ENCODE measurements at places on chromosomes 1 and 21.

DNA sequence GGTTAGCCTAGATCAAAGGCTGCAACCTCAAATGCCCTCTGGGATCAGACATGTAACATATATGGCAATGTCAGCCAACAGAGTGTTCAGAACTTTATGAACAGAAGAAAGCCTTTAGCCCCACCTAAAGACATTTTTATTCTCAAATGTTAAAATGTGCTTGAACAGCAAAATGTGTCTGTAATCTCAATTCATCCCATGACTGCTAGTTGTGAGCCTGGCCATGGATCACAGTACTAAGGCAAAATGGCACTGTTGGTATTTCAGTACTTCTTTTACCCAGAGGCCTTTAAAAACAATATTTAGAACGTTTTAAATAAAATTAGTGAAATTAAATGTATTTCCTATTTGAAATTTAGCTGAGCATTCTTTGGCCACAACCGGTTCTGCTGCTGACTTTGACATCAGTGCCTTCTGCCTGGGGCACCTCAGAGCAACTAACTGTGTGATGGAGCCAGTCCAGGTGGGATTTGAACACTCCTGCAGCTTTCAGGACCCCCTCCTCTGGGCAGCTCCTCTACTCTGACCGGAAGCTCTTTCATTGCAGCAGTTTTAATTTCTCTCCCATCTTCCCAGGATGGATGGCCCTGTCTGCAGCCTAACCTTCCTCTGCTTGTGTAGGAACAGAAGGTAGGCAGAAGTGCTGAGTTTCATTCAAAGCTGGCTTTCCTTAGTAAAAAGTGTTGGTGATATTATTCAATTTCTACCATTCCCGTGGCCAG lies 68.3 kb upstream of the NFIA start:
- DNase-seq = no peak

GRCh38 chr1:9735800-9736199 lies 84.3 kb downstream of the PIK3CD start:
- no peak for DNase-seq

DNA sequence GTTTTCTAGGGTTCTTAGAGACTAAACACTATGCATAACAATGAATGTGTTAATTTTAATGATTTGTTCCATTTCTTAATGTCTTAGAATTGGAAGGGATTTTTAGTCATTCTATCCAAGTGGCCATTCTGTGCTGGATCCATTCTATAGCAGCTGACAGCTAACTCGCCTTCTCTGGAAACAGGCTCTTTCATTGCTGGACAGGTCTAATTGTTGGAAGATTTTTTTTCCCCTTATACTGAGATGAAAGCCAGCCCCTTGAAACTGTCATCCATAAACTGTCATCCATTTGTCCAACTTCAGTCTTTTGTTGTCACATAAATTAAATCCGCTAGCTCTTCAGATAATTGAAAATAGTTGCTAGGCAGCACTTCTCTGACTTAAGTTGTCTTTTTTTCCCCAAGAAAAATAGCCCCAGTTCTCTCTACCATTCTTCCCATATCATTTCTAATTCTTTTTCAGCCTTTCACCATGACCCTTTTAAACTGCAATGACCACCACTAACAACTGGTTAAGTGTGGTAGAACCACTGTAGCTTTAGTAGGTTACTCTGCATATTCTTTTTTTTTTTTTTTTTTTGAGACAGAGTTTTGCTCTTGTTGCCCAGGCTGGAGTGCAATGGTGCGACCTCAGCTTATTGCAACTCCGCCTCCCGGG lies 19.7 kb downstream of the AK4 start:
- DNase-seq = no peak

DNA sequence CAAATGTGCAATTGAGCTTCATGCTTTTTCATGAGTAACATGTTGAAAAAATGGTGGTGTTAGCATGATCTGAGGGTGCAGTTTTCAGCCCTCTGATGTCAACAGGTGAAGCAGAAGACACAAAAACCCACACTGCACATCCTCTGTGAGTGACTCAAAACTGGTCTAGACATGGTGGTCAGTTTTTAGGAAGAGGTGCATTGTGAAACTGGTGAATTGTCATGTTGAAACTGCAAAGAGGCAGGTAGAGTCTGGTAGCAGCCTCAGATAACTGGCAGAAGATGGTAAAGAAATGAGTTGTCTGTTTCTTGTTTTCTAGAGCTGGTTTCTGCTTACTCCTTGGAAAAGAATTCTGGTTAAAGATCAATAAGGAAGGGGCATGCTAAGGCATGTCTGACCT lies 97.3 kb upstream of the HMCN1 start:
- no peak for DNase-seq

DNA sequence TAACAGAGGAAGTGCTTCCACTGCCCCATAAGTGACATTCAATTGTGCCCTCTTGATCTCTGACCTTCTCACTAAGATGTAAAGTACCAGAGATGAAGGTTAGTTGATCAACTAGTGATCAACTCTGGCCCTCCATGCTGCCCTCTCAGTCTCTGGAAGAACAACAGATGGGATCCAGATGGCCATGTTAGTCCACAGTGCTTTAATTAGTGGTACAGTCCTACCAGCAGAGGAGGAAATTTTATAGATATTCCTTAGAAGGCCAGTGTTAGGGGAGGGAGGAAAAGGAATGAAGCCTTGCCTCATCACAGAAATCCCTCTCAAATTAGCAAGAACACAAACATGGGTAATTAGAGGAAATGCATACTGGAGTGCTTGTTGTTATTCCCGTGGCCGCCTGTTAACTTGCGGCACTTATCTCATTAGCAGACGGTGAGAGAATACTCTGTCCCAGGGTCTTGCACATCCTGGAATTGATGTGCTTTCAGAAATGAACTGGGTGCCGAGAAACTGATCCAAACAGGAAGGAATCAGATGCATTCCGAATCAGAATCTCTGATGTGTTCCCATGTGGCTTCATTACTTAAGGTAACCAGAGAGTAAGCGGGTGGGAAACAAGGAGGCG lies 91.1 kb upstream of the RGS4 start:
- no peak for DNase-seq

DNA sequence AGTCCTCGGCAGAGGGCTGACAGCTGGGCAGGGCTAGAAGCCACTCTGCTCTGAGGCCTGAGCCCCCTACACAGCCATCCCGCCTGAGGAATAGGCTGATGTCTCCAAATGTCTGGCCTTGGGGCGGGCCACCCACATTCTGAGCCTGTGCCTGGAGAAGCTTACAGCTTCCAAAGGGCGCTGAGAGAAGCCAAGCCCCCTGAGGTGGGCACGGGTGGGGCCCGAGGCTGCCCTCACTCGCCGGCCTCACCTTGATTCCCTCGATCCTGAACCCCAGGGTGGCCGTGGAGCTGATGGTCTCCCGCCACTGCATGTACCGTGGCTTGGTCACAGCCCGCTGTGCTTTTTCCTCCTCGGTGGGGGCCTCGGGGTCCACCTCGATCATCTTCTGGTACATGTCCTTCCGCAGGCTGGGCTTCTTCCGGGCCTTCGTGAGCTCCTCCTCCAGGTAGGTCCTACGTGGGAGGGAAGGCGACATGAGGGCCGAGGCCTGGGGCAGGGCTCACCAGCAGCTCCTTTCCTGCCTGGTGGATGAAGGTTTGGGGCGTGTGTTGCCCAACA lies 93.2 kb downstream of the STUM start:
- no peak for DNase-seq

- DNase-seq = no peak
Measured at GRCh38 chr1:162193815-162194214, 124.3 kb downstream of the NOS1AP start.

- DNase-seq = no peak
Measured at GRCh38 chr1:153490272-153491051, 30.0 kb upstream of the S100A7 start.

GRCh38 chr1:60298290-60298689 lies 224.7 kb upstream of the C1orf87 start:
- no peak for DNase-seq

DNA sequence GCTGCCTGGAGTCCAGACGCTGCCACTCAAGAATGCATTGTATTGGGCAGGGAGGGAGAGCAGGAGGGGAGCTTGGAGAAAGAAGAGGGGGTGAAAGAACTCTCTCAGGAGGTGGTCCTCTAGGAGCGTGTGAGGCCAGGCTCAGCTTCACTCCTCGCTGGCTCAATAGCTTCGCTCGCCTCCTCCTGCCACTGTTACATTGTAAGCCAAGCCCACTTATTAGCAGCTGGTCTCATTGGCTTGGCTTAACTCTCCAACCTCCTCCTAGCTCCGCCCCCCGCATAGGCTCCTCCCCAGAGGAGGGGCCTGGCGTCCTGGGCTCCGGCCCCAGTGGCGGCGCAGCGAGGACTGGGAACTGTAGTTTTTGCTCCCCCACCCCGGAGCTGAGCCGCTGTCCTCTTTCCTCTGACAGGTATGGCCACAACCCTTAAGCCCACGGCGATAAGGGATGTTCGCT lies at the start of gene KCNN3:
Gene KCNN3, minus strand, starts transcription at position 167 of the 457 bp plus-strand sequence. CDS start 317 bp downstream, outside the sequence.
- peak; percentile 74 for DNase-seq

DNA sequence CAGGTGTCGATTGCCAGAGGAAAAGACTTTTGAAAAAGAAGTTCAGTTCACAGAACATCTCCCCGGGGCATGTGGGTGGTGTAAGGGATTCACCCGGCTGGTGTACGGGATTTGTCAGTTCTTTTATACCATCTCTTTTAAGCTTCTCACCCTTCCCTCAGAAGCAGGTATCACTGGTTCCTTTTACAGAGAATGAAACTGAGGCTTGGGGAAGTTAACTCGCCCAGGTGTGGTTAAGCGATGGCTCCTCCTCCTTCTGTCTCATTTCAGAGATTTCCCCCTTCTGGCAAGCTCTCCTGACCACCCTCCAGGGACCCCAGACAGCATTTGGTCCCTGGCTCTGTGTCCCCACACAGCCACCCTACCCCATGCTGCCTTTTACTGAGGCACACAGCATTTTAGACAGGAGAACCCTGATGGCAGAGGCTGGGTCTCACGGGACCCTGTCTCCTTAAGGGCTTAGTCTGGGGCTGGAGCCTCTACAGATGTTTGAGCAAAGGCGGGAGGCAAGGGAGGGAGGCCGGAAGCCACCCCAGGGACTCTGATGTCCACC lies 2.8 kb upstream of the ECE1 start:
- no peak for DNase-seq

DNA sequence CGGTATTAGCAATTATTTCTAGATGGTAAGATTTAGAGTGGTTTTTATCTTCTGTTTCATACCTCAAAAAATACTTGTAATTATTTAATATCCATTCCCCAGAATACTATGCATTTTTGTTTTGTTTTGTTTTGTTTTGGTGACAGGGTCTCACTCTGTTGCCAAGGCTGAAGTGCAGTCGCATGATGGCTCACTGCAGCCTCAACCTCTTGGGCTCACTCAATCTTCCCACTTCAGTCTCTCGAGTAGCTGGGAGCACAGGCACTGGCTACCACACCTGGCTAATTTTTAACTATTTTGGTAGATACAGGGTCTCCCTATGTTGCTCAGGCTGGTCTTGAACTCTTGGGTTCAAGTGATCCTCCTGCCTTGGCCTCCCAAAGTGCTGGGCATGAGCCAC lies 252.7 kb downstream of the AKT3 start:
- DNase-seq = no peak

DNA sequence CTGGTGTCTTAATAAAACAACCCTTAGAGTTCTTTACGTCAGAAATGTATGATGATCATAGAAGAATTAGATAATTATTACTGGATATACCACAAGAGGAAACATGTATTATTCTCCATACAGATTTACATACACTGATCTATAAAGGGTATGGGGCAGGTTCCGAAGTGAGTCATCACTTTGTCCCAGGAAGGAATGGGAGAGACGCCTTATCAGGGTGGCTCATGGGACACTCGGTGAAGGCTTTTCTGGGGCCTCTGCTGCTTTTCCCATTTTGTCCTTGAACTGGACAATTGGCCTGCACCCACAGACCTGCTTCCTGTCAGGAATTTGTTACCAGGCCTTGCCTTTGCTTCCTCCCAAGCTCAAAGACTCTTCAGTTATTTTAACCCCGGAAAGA lies 233.8 kb upstream of the RUNX1 start:
- no peak for DNase-seq

DNA sequence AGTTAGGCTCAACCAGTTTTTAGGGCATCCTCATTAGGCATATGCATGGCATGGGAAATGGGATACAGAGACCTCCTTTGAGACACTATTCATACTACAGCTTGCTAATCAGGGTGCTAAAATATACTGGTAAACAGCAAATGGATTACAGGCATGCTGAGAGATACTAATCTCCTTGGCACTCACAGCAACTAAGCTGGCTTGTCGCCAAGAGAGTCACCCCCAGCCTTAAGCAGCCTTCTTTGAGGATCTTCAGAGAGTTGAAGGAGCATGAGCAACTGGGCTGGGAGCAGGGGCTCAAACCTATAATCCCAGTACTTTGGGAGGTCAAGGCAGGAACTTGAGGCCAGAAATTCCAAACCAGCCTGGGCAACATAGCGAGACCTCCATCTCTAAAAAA lies 120.1 kb upstream of the NR5A2 start:
- no peak for DNase-seq

GRCh38 chr1:219428651-219429050 lies 184.3 kb downstream of the ZC3H11B start:
- no peak for DNase-seq

DNA sequence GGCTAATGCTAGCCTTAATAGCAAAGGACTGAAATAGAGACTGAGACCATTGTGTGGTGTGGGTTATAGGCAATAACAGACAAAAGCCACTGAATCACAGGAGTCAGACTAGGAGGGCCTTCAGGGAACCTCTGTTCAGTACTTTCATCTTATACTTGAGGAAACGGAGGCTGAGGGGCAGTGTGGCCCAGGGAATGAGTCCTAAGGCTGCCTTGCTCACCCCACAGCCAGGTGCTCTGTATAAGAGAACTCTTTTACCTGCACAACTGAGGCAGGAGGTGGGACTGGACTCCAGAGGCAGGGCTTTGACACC lies 2.7 kb downstream of the SMPDL3B start:
- no peak for DNase-seq

- no peak for DNase-seq
Measured at GRCh38 chr1:46991083-46991923, 32.2 kb upstream of the CYP4X1 start.

DNA sequence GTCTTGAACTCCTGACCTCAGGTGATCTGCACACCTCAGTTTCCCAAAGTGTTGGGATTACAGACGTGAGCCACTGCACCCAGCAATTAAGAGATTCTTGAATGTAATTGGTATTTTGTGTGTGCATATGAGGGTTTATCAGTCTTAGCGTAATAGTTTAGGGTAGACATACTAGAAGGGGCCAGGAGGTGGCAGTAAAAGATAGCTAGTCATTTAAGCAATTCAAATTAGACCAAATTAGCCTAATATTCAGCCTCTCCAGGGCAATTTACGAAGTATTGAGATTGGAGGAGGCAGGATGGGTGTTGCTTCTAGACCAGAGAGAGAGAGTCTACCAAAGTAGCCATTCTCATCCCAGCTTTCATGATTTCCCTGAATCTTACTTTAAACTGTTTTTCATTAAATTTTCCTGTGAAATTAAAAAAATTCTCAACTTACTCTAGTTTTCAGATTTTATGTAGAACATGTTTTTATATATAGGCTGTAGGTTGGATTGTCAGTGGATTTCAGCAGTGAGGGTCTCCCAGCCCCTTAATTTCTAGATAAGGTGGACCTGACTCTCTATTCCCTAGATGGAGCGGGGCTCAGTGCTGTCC lies 119.7 kb downstream of the HHAT start:
- peak; percentile 3 for DNase-seq

Data from pulmonary artery endothelial cell (primary cell).